ENCODE measurements at places on chromosomes 7 and 10.

GRCh38 chr10:67175354-67175753 lies 249.5 kb downstream of the LRRTM3 start:
- no peak for DNase-seq

DNA sequence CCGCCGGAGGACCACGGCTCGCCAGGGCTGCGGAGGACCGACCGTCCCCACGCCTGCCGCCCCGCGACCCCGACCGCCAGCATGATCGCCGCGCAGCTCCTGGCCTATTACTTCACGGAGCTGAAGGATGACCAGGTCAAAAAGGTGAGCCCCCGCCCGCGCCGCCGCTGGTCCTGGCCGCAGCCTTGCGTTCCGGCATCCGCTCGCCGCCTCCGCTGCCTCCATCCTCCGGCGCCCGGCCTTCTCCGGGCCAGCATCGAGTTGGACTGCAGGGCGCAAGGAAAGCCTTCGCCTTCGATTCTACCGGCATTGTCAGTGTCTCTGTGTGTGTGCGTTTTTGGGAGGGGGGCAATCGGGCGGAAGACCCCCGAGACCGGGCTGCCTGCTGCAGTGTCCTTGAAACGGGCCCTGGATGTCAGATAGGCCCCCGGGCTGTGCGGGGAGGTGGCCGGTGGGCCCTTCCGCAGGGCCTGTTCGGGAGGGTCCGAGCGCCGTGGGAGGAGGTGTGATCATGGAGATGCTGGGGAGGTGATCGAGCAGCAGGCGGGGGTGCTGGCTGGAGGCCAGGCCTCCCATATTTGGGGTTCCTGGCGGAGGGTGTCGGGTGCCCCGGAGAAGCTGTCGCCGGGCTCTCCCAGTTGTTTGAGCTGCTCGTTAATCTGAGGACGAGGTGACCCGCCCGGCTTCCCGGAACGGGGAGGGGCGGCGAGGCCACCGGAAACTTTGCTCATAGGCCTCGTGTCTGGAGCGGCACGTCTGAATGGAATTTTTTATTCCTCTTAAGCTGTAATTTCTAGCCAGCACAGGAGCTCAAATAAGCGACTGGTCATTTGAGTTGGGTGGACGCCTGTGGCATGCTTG lies 40.8 kb downstream of the HK1 start:
- DNase-seq, result peak; percentile 93

GRCh38 chr10:85995791-85996190 lies 370.8 kb downstream of the GRID1 start:
- no peak for DNase-seq

DNA sequence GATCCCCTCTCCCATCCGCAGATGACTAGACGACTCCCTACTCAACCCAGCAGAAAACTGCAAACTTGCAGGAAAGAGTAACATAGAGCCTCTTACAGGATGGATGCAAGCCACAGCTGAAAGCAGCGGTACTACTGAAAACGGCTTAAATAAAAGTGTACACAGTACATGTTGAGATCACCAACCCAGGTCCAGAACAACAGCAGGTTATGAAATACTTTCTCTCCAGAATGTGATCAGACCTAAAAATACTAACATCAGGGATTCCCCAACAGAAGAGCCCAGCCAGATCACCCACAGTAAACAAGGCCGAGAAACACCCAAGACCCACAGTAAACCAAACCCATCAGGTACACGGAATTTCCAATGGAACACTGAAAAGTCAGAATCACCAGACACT lies 13.2 kb downstream of the ATE1 start:
- DNase-seq, result no peak

DNA sequence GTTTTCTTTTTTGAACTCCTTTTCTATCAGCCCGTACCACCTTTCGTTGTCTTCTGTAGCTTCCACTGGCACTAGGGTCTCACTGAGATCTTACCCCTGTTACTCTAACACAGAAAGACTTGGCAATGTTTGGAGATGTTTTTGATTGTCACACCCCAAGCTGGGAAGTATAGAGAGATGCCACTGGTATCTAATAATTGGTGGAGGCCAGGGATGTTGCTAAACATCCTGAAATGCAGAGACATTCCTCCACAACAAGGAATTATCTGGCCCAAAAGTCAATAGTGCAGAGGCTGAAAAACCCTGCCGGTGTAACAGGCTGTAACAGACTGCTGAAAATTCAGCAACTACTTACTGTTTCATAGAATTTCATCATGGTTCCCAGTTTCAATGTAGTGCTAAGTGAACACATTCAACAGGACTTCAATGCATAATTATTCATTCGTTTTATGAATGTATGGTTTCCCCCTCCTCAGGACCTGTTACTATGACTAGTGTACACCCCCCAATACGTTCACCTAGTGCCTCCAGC lies 115.9 kb downstream of the TRIM24 start:
- DNase-seq, result no peak
